Stimulated activated CD8-positive, alpha-beta memory T cell treated with anti-CD3 and anti-CD28 coated beads, Interleukin-7, amount 100 ng/mL, for 48 hours (primary cell): ENCODE measurements at places on chromosomes 7 and 10.

DNA sequence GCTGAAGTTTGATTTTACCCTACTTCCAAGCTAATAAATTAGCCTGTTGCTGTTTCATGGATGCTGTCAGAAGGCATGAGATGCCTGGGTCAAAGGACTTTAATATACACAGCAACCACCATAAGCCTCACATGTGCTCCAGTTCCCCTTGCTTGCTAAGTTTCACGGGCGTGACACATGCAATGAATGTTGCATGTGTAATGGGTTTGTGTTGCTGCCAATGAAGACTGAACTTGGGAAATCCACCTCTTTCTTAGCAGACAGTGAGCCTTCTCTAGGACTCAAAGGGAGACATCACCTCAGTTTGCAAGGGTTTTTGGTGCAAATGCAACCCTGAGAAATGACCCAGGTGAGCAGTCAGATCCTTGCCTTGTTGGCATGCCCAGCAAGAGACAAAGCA lies 505.5 kb upstream of the PODXL start:
- no peak for DNase-seq

DNA sequence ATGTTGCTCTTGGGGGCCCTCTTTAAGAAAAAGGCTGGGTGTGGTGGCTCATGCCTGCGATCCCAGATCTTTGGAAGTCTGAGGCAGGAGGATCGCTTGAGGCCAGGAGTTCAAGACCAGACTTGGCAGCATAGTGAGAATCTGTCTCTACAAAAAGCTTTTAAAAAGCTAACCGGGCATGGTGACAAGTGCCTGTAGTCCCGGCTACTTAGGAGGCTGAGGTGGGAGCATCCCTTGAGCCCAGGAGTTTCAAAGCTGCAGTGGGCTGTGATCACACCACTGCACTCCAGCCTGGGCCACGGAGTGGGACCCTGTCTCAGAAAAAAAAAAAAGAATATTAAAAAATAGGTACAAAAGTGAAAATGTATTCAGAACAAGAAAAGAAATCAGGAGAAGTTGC lies 38.1 kb upstream of the SLC39A12 start:
- no peak for DNase-seq

GRCh38 chr10:97025613-97026242 lies 160.0 kb downstream of the SLIT1 start:
- no peak for DNase-seq

DNA sequence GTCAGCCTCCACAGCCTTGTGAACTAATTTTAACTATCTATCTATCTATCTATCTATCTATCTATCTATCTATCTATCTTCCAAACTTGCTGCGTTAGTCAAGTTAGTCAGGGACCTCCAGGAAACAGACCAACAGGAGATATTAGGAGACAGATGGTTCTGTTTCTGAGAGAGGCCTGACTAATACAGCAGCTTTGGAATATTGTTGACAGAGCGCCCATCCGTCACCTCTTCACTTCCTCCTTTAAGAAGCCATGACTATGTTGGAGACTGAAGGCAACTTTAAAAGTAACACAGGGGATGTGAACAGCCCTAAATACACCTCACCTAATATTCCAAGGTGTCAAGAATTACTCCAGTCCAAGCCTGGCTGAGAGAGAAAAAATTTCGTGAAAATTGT lies 280.9 kb upstream of the IGFBP3 start:
- no peak for DNase-seq

DNA sequence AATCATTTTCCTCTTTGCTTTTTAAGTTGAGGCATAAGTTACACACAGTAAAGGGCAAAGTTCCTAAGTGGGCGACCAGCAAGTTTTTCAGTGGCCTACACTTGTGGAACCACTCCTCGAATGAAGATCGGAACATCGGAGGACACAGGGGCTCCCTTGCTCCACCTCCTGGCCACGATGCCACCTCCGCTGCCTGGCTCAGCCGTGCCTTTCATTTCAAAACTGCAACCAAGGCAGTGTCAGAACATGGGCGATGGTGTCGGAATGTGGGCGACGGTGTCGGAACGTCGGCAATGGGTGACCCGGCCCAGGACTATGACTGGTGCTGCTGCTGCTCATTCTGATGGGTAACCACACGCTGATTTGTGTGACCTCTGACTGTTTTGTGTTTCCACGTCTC lies 9.6 kb upstream of the VIPR2 start:
- DNase-seq, result no peak

DNA sequence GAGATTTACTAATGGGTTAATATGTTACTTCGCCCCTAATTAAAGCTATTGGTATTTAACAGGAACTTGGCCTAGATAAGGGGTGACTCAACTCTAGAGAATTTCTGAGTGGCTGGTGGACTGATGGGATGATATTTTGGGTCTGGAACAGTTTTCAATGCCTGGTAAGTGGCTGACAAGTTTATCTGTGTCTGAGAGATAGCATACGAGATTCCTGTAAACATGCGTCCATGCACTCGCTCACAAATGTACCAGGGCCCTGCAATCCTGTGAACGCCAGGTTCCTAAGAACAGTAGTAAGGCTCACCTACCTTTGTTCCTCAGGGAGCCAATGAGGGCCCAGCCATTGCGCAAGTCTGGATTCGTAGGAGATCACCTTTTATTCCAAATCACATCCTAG lies 683.8 kb upstream of the ANKRD30A start:
- DNase-seq, result no peak

GRCh38 chr10:101550965-101551364 lies 37.1 kb downstream of the POLL start:
- DNase-seq, result no peak

DNA sequence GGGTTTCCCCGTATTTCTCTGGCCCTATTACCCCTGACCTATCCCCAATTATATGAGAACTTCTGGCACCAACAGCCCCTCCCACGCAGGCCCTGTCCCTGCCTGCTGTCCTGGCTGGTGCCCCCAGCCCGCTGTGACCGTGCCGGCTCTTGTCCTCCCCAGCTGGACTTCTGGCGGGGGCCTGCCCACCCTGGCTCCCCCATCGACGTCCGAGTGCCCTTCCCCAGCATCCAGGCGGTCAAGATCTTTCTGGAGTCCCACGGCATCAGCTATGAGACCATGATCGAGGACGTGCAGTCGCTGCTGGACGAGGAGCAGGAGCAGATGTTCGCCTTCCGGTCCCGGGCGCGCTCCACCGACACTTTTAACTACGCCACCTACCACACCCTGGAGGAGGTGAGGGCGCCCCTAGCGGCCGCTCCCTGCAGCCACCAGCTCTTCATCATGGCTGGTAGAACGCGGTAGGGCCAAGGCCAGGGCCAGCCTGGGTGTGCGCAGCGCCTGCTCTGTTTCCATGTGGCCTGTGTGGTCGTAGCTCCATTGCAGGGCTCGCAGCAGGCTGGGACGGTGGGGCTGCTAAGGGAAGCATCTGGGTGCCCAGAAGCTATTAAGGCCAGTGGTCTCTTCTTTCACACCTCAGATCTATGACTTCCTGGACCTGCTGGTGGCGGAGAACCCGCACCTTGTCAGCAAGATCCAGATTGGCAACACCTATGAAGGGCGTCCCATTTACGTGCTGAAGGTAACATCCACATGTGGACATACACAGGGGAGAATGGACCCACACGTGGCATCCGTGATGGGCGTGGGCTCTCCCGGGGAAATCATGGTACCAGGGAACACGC lies 1.4 kb downstream of the CPA1 start:
- DNase-seq, result no peak
